ENCODE measurements at places on chromosomes 11 and 22.

DNA sequence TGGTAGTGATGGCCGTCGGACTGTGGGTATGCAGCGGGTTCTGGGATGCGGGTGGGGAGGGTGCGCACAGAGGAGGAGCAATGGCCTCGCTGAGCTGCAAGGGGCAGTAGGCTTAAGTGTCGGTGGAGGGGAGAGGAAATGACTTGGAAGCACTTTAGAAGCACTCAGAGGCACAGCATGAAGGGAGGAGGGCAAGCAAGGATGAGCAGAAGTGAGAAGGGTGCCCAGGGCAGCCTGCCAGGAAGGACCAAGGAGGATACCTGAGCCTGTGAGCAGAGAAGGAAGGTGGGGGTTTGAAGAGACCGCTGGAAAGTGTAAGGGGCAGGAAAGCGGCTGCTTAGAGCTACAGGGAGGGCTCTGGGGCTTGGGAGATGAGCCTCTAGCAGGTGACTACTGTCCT, 330 bp downstream of the SLC5A1 start:
- no peak for DNase-seq

DNA sequence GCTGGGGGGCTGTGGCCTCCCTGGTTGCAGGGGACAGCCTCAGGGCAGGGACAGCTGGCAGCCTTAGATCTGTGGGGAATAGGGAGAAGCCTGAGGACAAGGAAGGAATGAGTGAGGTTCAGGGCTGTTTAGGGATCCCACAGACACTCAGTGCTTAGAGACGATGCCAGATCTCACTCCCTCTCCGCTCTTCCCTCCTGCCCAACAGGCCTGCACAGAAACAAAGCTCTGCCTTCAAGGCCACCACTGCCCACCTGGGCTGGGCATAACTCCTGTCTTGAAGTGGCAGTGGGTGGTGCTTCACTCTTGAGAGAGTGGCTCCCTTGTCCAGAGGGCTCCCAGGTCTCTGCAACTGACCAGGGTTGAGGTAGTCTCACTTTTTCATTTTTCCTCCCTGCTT, 13.1 kb upstream of the CENATAC start:
- DNase-seq, result no peak

DNA sequence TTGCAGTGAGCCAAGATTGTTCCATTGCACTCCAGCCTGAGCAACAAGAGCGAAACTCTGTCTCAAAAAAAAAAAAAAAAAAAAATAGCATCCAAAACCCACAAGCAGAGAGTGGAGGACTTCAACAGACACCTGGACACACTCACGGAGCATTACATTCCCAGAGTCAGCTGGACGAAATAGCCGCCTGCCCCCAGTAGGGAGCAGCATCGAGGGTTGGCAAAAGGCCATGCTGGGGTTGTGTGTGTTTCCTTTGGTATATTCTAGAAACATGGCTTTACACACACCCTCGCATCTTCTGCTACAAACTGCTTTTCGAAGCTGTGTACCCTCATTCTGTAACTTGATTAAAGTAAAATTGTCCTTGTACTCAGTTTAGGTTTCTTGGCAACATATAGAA, 5.3 kb downstream of the ADA2 start:
- DNase-seq, result no peak

DNA sequence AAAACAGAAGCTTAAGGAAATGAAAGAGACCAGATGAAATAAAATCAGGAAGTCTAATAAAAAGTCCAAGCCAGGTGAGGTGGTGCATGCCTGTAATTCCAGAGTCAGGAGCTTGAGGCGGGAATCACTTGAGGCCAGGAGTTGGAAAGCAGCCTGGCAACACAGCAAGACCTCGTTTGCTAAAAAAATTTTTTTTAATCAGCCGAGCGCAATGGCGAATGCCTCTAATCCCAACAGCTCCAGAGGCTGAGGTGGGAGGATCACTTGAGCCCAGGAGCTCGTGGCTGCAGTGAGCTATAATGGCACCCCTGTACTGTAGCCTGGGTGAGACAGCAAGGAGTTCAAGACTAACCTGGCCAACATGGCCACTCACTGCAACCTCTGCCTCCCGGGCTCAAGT, 8.0 kb downstream of the RAB6A start:
- DNase-seq, result no peak

DNA sequence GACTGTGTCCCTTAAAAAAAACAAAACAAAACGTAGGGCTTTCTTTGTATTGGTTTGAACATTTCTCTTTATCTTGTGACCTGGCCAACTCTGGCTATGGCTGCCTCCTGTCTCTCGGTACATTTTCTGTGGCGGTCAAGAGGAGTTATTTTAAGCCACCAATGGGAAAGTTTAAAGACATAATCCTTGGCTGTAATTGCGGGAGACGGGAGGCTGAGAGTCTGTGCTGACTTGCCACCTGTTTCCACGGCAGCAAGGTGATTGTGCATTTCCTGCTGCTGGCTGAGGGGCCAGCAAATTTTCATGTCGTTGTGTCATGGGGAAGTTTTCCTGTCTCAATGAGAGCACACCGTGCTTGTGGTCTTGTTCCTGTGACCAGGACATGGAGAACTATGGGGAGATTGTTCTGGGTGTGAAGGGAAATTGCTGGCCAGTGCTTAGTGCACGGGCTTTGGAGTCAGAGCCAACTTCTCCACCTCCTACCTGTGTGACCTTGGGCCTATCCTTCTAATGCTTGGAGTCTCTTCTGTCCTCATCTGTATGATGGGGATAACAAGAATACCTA, 11.0 kb downstream of the PTPRJ start:
- no peak for DNase-seq
